NCI-H1436 treated with DMSO at 0.1 percent for 48 hours (cell line): ENCODE measurements at places on chromosomes 4 and X.

- DNase-seq = no peak
These were observed 58.4 kb downstream of the RXFP1 start for GRCh38 chr4:158580064-158580463.

GRCh38 chr4:54575919-54576318 lies 81.8 kb upstream of the KIT start:
- no peak for DNase-seq

- DNase-seq = no peak
These were observed 587.7 kb upstream of the PITX2 start for GRCh38 chr4:111210595-111210994.

- DNase-seq = no peak
These were observed 556.1 kb downstream of the SPRY1 start for GRCh38 chr4:123952530-123953274.

DNA sequence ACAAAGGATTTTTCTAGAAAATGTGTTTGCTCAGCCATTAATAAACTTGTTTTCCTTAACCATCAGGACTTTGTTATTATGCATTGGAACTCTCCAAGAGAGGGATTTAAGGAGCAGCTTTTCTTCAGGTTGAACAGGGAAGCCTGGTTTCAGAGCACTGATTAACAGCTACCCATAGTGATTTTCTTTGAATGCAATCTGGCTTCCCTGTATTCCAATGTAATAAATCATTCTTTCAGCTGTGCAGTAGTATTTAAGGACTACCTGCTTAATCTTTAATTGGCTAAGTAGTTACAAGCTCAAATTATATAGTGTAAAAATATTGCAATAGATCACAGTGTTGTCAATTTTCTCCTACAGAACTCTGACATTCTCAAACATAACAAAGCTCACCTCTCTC lies 77.5 kb downstream of the TMEM156 start:
- no peak for DNase-seq

GRCh38 chrX:108049649-108050048 lies 4.8 kb downstream of the VSIG1 start:
- no peak for DNase-seq

DNA sequence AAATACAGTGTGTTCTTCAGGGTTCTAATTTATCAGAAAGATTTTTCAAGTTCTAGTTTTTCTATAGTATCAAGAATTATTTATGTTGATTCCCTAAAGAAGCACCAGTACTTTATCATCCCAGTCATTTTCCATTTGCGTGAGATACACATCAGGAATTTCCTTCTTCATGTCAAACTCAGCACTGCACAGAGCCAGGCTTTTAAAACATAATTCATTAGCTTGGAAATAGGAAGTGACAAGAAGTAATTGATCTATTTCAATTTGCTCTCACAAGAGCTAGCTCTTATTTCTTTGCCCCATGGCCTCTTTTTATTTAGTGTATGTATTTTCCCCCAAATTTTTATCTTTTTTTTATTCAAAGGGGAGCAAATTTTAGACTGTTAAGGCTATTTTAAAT lies 13.0 kb upstream of the SLC10A4 start:
- no peak for DNase-seq

DNA sequence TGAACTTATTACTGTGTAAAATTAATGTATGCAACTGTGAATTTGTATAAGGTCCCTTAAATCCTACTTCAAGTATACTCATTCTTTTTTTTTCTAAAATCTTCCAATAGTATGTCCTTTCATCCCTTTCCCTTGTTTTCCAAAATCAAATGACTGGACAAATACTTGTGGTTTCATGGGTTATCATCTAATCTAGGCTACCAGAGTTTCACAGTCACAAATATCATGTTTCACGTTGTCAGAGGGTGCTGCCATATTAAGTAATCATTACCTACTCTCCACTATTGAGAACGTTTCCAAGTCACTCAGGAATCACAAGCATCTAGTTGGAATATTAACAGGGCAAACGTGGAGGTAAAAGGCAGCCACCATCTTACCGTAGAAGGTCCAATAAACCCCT lies 1235.0 kb upstream of the TENM3 start:
- no peak for DNase-seq

GRCh38 chr4:118883861-118884260 lies 4.8 kb upstream of the SYNPO2 start:
- DNase-seq = no peak
